Tongue (tissue), 3 donors: ENCODE measurements at places on chromosomes 3 and 15.
A peak's percentile ranks its signal among the peaks of the same experiment; 100 is the strongest.

DNA sequence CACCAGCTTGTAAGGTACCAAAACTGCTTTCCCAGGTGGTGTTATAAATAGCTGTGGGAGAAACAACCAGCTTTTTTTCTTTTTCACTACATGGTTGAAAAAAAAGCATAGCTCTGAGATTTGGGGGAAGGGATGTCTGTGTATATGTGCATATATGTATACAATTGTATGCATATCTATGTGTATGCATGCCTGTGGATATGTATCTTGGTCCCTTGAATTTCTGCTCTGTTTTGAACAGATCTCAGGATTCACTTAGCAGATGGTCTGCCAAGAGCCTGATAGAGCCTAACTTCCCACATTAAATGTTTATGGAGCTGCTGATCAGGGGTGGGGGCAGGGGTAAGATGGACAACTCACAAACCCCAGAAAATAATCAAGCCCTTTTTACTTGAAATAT, 39.0 kb upstream of the CPNE4 start:
- no peak for DNase-seq

- no peak for DNase-seq
Measured at GRCh38 chr3:52523386-52524257, 10.0 kb downstream of the NT5DC2 start.

- no peak for DNase-seq
Measured at GRCh38 chr3:25144430-25144829, 283.6 kb upstream of the RARB start.

GRCh38 chr15:84598993-84599392, 1.8 kb upstream of the ZSCAN2 start:
- peak; percentile 63 for DNase-seq

- DNase-seq, result peak; percentile 56
Measured at GRCh38 chr15:69855258-69856000, 242.3 kb downstream of the TLE3 start.

DNA sequence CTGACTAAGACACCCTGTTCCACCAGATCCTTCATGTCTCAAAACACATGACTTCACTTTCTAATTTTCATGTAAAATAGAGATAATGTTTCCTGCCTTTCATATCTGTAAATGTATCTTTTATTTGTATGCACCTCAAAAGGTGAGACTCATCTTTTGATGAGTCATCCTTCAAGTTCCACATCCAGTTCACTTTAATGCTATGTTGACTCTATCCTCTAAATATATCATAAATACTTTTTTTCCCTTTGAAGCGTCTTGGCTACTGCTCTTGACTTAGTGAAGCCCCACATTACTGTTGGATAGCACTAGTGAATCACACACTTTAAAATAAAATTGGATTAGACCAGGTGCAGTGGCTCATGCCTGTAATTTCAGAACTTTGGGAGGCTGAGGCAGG, 741.1 kb downstream of the VGLL3 start:
- DNase-seq, result no peak

DNA sequence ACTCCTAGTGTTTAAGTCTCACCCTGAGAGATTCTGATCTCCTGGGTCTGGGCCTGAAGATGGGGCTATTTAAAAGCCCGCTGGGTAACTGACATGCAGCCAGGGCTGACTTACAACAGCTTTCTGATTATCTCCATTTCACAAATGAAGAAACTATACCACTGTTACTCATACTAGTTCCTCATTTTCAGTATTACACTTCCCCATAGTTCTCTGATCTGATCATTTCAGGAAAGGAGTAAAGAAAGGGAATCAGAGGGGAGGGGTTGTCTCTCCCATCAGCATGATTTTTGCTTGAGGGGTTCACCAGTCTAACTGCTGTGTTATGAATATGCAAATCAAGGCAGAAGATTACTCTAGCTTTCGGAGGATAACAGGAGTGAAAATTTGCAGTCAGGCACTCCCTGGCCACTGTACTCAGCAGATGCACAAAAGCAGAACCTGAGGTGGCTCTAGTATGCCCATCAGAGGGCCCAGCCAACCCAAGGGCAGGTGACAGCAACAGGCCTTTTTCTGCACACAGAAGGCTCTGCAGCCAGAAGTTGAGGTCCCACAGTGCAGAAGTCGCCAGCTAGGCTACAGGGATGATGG, 59.4 kb downstream of the DAPK2 start:
- no peak for DNase-seq

DNA sequence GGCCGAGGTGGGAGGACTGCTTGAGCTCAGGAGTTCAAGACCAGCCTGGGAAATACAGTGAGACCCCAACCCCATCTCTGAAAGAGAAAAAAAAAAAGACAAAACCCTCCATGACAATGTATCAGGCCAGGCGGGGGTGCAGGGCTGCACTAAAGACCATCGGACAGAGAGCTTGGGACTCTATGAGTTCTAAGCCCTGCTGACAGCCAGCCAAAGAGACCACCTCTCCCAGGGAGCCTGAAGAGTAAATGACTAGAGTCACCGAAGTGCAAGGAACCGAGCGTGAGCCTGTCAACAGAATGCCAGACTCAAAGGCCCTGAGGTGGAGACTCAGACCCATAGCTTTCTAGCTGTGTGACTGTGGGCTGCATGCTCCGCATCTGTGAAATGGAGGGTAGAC, 12.5 kb downstream of the POC1A start:
- no peak for DNase-seq

DNA sequence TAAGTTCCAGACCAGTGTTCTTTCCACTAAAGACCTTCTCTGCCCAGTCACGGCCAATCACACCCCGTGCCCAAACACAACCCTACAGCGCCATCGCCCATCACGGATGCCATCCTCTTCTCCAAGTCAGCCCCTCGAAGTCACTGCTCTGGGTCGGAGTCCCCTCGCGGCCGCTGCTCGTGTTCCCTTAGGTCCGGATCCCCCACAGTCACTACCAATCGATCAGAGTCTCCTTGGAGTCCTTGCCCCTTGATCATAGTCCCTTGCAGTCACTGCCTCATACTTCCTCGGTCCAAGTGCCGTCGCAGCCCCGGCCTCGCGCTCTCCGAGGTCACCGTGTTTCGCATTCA, 461 bp downstream of the PCYT1A start:
- DNase-seq, result peak; percentile 29

DNA sequence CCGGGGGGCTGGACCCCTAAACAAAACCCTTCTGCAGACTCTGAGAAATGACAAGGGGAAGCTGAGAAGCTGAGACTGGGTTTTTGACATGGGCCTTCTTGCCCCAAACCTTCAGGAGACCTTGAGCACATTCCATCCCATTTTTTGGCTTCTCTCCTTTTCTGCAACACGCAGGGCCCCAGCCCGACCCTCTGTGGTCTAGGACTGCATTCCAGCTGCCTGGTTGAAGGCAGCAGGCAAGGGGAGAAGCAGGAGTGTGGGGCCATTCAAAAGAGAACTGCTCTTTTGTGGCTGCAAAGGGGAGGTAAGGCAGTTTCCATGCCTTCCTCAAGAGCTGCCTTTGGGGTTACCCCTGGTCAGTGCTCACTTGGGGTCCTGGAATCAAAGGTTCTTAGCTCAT, 263.0 kb downstream of the TLE3 start:
- DNase-seq, result peak; percentile 36

- no peak for DNase-seq
Measured at GRCh38 chr3:189369636-189370035, 197.9 kb downstream of the TPRG1 start.

DNA sequence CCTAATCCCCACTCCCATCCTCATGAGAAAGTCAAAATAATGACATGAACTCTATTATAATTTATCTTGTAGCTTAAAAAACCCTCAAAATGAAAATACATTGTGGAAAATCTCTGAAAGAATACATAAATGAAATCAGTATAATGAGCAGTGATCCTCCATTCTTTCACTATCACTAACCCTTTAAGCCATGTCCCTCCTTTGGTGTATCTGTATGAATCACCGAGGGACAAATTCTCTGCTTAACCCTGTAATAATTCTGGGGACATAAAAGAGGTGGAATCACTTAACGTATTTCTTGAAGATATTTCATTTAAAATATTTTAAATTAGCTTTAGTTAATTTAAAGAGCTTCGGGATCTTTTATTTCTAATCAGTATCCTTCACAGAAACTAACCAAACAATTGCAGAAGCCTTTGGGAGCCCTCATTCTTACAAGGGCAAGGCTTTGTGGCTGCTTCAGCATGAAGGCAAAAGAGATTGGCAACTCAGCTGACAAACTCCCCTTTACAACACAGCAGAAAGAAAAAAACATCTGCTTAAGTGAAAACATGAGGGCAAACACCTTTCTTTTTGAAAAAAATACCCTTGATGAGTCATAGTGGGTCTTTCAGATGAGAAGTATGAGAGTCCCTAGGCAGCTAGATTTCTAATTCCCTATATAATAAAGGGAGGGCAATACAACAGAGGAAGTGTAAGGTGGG, 44.0 kb upstream of the ALCAM start:
- DNase-seq, result no peak

GRCh38 chr3:42032693-42033349, 58.3 kb upstream of the TRAK1 start:
- DNase-seq, result peak; percentile 76

DNA sequence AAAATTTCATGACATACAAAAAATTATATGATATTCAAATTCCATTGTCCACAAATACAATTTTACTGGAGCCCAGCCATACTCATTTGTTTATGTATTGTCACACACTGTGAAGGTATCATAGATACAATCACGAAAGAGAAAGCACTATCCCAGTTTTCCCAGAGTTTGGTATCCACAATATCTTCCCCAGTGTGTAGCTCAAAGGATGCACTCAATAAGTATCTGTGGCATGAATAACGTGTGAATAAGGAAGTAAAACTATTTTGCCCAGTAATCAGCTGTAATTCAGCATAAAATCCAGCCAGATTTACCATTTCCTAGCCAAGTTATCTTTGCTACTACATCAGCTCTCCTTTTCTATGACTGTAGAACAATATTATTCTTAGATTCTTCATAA, 131.3 kb upstream of the KCNMB2 start:
- peak; percentile 38 for DNase-seq

- peak; percentile 19 for DNase-seq
Measured at GRCh38 chr3:74921676-74922075, 307.2 kb upstream of the CNTN3 start.

GRCh38 chr15:75201616-75202250, at the start of gene C15orf39:
C15orf39 (plus strand) TSS chr15:75201882; CDS start chr15:75206049, 4,167 bp downstream.
- peak; percentile 85 for DNase-seq

GRCh38 chr15:49060710-49061495, 14.7 kb upstream of the SECISBP2L start:
- no peak for DNase-seq

DNA sequence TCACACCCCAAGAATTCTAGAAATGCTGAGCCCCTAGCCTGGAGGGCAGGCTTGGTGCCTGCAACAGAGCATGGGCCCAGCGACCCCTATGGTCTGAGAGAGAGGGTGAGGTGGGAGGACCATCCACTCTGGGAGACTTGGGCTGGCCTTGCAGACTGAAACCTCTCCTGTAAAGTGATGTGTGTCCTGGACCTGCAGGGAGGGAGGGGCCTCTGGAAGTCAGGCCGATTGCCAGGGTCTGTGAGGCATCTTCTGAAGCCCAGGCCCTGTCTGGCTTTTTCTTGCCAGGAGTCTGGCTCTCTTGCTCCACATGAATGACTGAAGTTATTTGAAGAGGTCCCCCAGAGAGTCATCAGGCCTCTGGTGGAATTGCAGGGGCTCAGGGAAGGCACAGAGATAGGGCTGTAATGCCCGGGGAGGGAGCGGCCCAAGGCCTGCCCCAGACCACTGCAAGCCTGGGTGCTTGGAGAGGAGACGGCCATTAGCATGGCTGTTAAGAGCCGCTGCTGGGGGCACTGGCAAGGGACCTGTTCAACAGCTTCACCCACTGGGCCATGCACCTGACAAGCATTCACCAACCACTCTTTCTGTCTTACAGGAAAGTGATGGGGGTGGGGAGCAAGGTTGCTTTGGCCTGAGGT, 56.0 kb upstream of the CHRNA7 start:
- DNase-seq, result no peak

GRCh38 chr3:138097192-138098172, 17.9 kb downstream of the DZIP1L start:
- no peak for DNase-seq

- DNase-seq, result no peak
Measured at GRCh38 chr3:88918841-88919240, 188.6 kb upstream of the EPHA3 start.

DNA sequence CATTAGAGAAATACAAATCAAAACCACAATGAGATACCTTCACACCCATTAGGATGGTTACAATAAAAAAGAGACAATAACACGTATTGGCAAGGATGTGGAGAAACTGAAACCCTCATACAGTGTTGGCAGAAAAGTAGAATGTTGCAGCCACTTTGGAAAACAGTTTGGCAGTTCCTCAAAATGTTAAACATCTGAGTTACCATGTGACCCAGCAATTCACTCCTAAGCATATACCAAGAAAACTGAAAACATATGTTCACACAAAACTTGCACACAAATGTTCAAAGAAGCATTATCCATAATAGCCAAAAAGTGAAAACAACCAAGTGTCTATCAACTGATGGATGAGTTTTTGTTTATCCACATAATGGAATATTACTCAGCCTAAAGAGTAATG, 166.9 kb upstream of the FAM3D start:
- peak; percentile 58 for DNase-seq

- no peak for DNase-seq
Measured at GRCh38 chr15:63532307-63532744, 27.9 kb downstream of the USP3 start.

DNA sequence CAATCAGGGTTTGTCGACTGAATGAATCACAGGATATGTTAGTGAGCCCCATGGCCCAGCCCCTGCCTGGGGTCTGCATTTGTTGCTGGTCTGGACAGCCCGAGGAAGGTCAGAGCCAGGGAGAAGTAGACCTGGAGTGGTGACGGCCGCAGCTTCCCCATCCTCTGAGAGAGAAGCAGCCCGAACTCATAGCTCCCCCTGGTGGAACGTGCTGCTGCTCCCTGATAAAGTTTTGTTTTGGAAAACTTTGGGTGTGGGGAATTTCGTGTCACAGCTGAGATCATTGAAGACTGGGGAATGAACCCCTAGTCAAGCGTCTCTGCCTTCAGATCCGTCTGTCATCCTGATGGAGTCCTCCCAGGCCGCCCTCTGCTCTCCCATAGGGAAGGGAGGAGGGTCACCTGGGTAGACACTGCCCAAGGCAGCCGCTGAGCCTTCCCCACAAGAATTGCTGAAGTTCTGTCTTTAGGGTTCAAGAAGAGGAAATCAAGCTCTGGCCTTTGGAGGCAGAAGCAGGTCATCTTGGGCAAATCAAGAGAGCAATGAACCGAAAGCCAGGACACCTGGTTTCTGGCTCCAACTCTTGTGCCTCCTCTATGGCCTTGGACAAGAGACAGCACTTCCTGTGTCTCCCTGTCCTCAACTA, 60.5 kb downstream of the GLDN start:
- DNase-seq, result peak; percentile 21

- no peak for DNase-seq
Measured at GRCh38 chr15:56325186-56325585, 40.0 kb upstream of the TEX9 start.

- no peak for DNase-seq
Measured at GRCh38 chr3:12956316-12956660, 114.9 kb upstream of the RPL32 start.
